IPS DF 19.7 (cell line): ENCODE measurements at places on chromosomes 5 and 9.

DNA sequence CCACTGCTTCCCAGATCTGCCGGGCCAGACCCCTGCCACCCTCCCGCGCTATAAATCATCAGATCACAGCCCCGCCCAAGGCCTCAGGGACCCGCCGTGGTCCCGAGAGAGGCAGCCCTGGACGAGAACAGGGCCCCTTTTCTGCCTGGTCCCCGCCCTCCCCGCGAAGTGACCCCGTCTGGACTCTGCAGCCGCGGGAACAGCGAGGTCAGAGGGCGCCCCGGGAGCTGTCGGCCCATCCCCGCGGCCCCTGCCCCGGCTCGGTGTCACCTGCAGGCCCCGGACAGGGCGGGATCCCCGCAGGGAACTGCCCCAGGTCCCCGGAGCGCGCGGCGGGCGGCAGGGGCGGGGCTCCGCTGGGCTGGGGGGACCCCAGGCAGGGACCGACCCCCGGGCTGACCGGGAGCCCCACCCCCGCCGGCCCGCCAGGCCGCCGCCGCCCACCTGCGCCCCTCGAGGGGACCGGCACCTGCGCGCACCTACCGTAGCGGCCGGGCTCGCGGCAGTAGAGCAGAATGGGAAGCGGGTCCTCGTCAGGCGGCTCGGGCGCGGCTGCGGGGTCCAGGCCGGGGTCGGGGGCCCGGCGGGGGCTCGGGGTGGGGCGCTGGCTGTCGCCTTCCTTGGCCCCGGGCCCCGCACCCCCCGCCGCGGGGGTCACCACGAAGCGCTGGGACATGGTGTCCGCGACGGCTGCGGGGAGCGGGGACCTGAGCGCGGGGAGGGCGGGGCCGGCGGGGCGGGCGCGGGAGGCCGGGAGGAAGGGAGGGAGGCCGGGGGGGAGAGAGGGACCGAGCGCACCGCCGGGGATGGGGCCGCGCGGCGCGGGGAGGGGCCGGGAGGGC is 43.5 kb upstream of the SLC12A7 start:
- no peak for DNase-seq

- DNase-seq = no peak
Measured at GRCh38 chr5:164007064-164007463, 501.6 kb downstream of the MAT2B start.

DNA sequence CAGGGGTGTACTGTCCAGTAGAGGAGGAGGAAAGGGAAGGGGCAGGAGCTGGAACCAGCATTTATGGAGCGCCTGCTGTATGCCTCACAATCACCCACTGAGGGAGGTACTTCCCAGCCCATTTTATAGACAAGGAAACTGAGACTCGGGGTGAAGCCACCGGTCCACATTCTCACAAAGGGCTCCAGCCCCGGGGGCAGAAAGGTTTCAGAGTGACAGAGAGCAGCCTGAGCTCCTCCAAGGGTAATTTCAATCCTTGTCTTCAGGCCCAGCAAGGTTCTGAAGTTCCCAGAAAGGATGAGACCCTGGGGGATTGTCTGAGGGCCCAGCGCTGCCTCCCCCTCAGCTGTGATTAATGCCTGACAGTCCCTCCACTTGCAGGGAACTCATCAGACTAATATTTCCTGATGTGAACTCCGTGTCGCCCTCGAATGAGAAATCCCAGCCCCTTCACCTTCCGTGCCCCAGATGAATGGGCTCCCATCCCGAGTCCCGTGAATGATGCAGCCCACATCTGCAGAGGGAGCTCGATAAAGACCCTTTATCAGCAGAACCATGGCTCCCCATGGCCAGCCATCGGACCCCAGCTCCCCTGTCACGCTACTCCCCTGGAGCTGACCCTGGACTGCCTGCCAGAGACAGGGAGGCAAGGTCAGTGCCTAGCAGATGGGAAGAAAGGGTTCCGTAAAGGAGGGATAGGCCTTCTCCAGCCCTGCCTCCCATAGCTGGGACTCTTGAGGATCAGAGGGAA is 32.1 kb upstream of the MVB12B start:
- DNase-seq = no peak

DNA sequence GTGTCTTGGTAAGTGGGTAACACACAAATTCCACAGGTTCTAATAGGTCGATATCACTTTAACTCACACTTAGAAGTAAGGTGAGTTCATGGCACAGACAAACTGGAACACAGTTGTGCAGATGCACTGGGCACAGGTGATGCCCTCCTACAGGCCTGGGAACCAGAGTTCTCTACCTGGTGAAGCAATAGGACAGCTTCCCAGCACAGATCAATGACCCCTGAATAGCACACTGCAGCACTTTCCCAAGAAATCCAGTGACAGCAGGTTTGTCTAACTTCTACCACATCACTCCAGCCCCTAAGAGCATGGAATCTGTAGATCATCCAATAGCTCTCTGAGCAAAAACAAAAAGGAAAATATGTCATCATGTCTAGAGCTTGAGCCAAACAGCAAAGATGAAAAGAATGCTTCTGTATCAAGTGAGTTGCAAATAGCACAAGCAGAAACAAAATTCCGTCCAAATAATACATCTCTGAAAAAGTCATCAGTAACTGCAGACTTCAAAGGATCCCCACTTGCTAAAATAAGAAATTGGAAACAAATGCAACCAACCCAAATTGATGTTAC is 33.5 kb downstream of the MOCS2 start:
- DNase-seq = no peak

DNA sequence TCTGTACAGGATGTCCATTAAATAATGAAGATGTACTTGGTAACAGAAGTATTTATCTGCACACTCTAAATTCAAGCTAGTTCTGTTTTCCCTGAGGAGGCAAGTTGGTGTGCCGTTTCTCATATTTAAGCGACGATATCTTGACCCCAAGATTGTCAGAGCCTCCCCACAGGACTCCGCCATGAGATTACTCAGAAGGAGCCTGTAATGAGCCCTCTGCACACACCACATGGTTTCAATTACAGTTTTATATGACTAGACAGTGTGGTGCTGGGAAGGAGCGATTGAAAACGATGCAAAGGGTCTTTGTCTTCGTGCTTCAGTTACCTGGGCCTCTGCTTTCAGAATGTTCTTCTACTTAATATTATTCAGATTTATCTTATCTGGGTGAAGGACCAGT is 840.4 kb upstream of the WWC1 start:
- DNase-seq = no peak

- no peak for DNase-seq
Measured at GRCh38 chr5:91257301-91257700, 125.8 kb downstream of the ARRDC3 start.

DNA sequence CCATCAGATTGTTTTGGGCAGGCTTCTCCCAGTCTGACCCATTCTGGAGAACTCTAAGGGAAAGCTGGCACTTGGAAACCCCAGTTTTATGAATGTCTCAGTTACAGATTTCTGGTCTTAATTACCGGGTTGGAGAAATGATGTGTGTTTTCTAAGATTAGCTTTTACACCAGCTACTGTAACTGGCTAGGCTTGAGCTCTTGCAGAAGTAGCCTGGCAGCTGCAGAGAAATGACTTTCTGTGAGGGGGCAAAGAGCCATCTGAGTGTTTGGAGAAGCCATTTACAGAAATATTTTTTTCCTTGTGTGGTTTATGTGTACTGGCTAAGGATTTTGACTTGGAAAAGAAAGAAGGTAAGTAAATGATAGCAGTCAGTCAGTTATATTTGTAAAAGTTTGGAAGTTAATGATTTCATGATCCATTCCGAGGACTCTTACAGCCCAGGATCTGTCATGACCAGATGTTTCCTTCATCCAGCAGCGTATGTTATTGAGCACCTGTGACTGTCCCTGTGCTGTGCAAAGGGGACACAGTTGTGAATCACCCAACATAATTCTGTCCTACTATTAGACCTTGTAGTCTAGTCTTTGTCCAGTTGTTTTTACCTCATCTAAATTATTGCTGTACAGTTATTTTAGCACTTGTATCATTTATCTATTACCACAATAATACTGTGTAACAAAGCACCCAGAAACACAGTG is 53.7 kb upstream of the GDNF start:
- no peak for DNase-seq

- no peak for DNase-seq
Measured at GRCh38 chr5:53613061-53613460, 52.6 kb downstream of the NDUFS4 start.

GRCh38 chr5:161545344-161546094 is 1.0 kb downstream of the GABRB2 start:
- no peak for DNase-seq

- DNase-seq = no peak
Measured at GRCh38 chr5:157941616-157942015, 82.7 kb upstream of the CLINT1 start.

GRCh38 chr5:95826949-95827891 is 4.7 kb upstream of the GLRX start:
- DNase-seq = no peak

DNA sequence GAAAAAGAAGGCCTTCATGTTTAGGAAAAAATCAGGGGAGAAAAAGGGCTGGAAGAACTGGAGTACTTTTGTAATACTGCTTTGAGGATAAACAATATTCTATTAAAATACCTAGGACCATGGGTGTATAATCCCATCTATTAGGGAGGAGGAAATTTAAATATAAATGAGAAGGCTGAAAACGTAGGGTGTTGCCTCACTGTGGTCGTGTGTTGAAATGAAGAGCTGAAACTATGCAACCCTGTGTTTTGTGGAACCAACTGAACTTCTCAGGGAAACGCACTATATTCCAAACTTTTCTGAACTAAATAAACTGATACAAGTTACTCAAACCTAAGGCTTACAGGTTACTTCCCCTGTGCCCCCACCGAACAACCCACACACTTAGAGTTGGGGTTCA is 4.5 kb upstream of the CNTLN start:
- no peak for DNase-seq

DNA sequence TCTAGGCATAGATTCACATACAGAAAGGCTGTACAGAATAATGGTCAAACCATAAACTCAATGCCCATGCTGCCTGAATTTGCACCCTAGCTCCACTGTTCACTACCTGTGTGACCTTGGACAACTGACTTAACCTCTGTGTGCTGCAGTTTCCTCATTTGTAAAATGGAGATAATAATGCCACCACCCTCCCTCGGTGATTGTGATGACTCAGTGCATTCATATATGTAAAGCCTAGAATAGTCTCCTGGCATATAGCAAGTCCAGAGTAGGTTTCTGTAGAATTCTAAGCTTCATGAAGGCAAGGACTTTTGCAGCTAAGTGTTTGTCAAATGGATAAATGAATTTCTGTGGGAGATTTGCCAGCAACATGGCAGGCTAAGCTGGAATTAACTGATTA is 297.8 kb upstream of the NR4A3 start:
- DNase-seq = no peak

DNA sequence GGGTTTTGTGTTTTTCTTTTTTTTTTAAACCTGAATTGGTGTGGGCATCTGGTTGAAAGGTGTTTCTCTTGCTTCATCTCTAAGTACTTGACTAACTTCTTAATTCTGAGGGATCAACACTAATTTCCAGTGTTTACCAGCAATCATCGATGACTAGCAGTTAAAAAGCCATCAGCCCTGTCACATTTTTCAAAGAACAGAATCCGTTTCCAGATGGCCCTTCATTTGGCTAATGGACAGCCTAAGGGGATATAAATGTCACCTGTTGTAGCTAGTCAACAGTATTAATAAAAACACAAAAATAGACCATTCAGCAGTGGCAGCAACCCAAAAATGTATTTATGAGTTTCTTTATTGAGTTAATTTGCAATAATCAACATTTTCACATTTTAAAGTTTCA is 1076.5 kb downstream of the MAT2B start:
- no peak for DNase-seq
